ENCODE measurements at places on chromosomes 6 and 20. TPM values are rescaled to one million over a fixed set of nuclear protein-coding genes. Genes with fewer than 3 reads are reported as not detected.

DNA sequence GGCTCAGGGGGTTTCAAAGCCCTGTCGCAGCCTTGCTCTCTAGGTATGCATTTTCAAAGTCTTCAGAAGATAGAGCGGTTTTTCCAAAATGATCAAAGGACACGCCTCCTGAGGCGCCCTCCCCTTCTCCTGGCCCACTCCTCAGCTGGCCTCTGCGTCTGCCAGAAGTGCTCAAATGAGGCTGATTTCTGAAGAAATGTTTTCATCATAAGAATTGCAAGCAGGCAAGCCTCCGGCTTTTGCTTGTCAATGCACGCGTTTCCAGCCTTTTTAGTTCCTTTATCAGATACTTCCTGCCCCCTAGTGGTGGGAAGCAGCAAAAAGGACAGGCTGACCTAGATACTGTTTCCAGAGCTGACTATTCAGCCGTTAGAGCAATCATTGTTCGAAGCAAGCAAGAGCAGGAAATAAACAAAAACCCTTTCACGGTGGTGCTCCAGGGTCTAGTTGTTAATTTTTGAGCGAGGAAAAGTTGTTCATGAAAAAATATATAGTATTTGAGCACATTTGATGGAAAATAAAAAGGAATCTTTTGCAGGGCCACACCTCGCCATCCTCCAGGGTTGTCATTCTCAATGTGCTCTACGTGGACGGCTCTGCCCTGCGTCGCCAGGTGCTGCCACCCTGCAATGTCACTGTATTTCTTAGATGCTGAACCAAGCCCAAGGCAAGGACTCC, 93.4 kb upstream of the ASF1A start:
- DNase-seq: peak; percentile 89

GRCh38 chr6:12968290-12968689, 251.7 kb downstream of the PHACTR1 start:
- no peak for DNase-seq

DNA sequence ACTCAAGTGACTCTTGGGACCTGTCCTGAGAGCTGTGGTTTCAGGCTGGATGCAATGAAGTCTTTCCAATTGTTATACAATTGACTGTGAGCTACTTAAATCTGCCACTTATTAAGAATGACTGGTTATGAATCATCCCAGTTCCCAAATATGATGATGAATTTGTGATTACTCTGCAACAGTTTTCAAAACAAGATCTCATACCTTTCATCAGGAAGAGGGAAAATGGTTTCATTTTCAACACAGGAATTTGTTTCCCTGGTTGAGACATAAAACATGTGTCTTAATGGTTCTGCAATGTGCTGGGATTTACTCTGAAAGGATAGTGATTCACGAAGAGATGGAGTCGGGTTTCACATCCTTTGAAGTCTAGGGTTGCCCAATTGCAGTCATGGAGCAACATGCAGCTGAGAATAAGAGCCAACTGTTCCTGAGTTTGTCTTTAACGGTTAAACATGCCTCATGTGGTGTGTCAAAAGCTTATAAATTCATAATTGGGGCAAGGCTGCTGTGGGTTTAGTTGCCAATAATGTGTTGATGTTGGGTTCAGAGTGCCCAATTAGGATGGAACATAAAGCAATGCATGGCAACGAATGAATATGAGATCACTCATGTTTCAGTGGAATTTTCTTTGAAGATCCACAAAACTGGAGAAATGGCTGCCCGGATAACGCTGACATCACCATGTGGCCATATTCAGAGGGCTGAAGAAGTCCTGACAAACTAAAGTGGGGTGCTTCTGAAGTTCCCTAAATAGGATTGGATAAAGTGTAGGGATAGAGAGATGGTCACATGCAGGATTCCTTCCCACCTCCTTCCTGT, 41.0 kb downstream of the CYP24A1 start:
- no peak for DNase-seq

DNA sequence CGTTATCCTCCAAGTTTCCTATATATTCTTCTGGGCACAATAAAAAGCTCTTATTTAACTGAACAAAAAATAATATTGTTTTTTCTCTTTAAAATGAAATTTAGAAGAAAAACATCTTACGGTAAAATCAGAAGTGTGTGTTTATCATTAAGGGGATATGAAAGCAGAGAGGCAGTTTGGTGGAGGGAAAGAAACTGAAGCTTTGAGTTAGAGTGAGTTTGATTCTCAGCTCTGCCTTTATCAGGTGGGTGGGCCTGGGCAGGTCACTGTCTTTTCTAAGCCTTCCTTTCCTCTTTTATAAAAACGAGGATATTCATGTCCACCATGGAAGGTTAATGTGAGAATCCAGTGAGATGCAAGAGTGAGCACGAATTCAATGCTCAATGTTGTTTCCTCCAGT, 379.8 kb upstream of the CNR1 start:
- DNase-seq: no peak

- no peak for DNase-seq
These were observed 18.8 kb downstream of the OR2A4 start for GRCh38 chr6:131682442-131682841.

DNA sequence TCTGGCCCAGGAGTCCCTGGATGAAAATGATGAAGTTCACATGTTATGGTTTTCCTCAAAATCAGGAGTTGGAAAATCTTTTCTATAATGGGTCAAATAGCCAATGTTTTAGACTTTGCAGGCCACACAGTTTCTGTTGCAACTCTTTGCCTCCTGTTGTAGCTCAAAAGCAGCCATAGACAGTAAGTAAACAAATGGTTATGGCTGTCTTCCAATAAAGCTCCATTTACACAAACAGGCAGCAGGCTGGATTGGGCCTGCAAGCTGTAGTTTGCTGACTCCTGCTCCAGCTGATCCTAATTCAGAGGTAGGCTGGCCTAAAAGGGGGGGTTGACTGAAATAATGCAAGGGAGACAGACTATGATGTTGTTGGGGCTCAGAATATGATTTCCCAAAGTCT, 33.0 kb downstream of the METTL24 start:
- no peak for DNase-seq

DNA sequence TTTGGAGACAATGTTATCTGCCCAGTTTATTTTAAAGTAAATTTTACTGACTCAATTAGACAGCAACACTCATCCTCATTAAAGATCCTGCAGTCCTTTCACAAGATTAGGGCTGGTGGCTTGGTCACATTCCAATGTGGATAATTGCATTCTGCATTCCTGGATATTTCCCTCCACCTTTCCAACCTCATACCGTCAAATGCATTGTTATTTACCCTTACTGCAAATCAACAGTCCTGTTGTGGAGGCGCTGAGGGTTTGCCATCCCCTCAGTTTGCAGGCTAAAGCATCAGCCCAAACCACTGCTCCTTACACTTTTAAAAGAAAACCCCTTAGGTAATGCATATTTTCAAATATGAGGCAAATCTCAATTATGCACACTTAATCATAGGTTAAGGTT, 5.4 kb downstream of the CITED2 start:
- DNase-seq: no peak

DNA sequence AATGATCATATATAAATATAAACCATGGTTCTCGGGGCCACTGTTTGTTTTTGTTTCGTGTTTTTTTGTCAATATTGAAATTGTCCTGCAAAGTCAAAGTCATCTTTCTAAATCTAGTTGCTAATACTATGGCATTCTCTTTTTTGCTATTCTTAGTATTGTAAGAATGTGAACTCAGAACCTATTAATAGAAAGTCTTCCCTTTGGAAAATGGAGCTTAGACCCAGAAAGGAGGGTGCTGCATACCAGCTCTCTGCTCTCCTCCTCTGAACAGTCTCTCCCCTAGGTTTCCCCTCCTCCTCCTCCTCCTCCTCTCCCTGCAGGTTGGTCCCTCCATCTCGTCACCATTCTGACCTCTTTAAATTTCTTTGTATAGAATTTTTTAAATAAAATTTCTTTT, 150.4 kb upstream of the CCN2 start:
- DNase-seq: no peak

DNA sequence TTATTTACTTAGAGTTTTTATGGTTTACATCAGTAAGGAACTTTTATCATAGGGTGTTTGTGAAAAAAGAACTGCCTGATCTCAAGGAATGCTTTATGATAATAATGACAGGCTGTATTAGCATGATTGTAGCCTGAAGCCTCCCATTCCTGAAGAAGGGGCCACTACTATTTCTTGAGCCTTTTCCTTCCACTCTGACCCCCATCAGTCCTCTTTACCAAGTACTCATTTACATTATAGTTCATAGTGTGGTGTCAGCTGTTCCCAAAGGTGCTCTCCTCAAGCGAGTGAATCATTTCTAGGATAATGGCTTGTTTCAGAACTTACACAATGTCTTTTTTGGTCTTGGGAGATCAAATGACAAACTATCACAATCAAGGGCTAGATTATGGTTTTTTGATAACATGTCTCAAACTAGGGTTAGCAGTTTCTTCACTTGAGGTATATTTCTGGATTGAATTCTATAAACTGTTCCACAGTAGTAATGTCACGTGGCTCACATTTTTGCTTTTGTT, 283.6 kb downstream of the CDKAL1 start:
- no peak for DNase-seq

- DNase-seq: no peak
These were observed 28.9 kb downstream of the THBS2 start for GRCh38 chr6:169224716-169225115.

DNA sequence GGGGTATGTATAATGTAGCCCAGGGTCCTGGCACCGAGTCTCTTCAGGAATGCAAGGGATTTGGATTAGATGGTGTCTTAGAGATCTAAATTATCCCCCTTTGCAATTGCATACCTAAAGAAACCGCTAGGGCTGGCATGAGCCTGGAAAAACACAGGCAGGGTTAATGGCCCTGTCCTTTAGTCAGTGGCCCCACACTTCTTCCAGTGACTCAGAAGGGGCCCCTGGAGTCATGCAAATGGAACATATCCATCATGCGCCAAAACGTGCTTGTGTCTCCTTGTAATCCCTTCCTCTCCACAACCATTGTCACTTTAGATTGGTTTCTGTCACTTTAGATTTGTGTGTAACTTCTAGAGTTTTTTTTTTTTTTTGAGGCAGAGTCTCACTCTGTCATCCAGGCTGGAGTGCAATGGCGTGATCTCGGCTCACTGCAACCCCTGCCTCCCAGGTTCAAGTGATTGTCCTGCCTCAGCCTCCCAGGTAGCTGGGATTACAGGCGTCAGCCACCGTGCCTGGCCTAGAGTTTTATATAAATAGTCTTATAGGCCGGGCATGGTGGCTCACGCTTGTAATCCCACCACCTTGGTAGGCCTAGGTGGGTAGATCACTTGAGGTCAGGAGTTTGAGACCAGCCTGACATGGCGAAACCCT, 8.7 kb upstream of the MYBL2 start:
- peak; percentile 84 for DNase-seq

GRCh38 chr6:62357835-62358234, 71.8 kb upstream of the KHDRBS2 start:
- DNase-seq: no peak

DNA sequence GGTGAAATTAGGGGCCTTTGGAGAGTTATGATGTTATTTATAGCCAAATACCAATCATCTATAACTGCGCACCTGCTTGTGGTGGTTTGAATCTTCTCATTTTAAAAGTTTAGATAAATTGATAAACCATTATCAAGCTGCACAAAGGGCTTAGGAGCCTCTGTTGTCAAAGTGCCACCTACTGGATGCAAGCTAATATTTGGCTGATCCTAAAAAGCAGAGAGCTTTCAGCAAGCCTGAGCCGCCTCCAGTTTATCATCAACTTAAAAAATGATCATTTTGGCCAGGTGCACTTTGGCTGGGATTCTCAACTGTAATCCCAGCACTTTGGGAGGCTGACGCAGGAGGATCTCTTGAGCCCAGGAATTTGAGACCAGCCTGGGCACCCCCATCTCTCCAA, 58.5 kb upstream of the ATXN1 start:
- DNase-seq: peak; percentile 16

DNA sequence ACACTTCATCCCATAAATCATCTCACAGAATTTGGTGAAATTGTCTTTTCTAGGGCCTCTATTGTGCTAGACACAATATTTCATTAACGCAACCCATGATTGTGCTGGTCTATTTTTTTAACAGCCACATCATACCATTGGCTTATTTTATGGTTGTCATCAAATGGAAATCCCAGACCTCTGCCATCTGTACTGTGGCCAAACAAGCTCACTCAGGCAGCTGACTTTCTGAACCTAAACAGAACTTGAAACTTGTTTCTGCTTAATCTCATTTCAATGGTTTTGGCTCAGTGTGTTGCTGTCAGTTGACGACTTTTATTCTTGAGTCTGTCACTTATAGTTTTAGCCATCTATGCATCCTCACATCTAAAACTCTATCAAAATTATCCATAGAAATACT, 111.8 kb downstream of the HAO1 start:
- no peak for DNase-seq

Gene LPA
- total RNA-seq: not detected

Gene AGPAT4
- total RNA-seq: 5.0 TPM

Gene OTOR
- total RNA-seq: not detected

Gene RCAN2
- total RNA-seq: 0.57 TPM

Gene BPIFB1
- not detected for total RNA-seq

Gene KIAA0408
- total RNA-seq: 2.7 TPM

Gene C4B
- 2.9 TPM for total RNA-seq

Gene HLA-DRB5
- 4.7 TPM for total RNA-seq

Gene TFAP2A
- 0.23 TPM for total RNA-seq

Gene TBPL1
- 32.2 TPM for total RNA-seq

Gene ZBTB46
- total RNA-seq: 1.3 TPM

Gene CDSN
- total RNA-seq: not detected

Gene PRND
- not detected for total RNA-seq

Data from activated CD4-positive, alpha-beta T cell treated with anti-CD3 and anti-CD28 coated beads for 36 hours (primary cell).